ENCODE measurements at places on chromosomes 3 and 15.

- DNase-seq = no peak
Measured at GRCh38 chr15:49627407-49627877, 6.6 kb downstream of the DTWD1 start.

DNA sequence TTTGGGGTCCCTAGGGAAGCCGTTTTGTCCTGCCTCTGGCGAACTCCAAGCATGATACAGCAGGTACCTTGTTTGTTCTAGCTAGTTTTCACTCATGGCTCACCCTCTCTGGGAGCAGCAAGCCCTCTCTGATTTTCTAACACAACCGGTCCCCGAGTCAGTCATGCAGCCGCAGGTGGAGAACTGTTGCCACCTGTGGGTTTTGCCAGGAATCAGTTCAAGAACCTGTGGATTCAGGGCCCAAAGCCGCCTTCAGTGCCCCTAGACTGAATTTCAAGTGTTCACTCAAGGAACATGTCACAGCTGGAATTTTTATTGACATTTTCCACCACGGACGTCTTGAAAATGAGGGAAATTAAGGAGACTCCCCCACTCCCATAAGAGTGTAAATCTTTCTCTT, 13.3 kb upstream of the LRRK1 start:
- no peak for DNase-seq

- DNase-seq = no peak
Measured at GRCh38 chr3:34782871-34783270, 856.5 kb upstream of the ARPP21 start.

DNA sequence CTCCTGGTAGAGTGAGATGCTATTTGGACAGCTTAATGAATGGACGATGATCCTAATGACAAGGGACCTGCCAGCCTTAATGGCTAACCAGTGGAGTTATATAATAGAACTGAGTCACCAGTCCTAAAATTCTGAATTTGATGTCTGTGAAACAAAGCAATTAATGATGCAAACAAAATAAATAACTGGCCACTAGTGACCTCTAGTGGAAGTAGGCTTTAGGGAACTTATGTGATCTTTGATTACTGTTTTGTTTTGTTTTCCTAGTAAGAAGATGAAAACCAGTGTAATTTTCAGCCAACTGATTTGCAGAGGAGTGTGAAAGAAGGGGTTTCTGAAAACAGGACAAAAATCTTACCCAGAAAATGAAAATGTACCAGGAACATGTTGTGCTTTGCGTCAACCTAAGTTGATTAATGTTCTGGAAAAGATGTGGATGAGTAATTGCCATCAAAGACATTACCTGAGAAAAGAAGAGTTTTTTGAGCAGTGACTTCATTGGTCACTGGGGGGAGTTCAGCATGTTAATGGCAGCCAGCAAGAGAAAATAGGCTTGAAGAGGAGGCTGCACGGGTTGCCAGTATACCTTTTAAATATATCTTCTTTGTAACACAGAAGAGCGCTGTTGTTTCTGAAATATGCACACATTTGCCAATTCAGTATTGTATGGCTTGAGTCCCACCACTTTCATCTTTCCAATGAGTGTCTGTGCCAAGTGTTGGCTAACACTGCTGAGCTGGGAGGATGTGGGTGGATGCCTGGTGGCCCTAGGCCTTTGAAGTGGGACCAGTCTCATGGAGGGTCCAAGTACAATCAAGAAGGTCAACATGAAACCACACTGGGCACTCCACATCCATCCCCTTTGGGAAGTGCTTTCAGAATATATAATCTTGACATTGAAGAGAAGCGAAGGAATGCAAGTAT, 9.3 kb downstream of the VEPH1 start:
- no peak for DNase-seq

DNA sequence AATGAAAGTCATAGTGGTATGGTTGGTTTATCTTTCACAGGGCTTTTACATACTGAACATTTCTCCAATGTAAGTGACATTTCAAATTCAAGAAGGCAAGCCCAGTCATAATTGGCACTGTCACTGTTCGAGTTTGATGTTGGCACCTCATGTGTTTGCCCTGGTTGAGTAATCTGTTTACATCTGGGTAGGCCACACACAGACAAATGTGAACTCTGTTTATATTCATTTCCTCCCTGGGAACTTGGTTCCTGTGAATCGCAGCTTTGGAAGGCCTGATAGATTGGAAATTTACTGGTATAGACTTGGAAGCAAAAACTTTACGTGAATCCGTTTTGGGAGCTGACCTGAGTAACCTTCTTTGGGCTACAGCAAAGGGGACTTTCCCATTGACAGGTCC, 395.2 kb upstream of the AZI2 start:
- no peak for DNase-seq

- no peak for DNase-seq
Measured at GRCh38 chr15:31069360-31070000, 32.0 kb downstream of the TRPM1 start.

- no peak for DNase-seq
Measured at GRCh38 chr3:115578331-115578730, 45.0 kb upstream of the GAP43 start.

- DNase-seq = no peak
Measured at GRCh38 chr3:61450866-61451265, 110.5 kb upstream of the PTPRG start.

GRCh38 chr3:193680220-193680619, 87.2 kb downstream of the OPA1 start:
- no peak for DNase-seq

- no peak for DNase-seq
Measured at GRCh38 chr15:36152936-36153335, 426.5 kb upstream of the CDIN1 start.

GRCh38 chr3:123392368-123392767, 56.5 kb downstream of the ADCY5 start:
- no peak for DNase-seq

DNA sequence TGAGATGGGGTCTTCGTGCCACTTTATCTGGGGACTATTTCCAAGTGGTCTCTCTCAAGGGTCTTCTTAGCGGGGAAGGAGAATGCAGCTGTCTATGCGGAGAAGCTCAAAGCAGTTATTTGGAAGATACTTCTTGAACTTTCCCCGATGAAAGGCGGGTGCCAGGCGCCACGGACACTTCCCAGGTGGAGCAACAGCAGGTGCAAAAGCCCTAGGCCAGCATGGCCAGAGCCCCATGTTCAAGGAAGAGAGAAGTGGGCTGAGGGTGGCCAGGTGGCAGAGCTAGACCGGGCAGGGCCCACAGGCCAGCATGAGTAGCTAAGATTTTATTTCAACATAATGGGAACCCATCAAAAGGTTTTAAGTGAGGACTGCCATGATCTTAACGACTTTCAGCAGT, 232.8 kb downstream of the PDZRN3 start:
- no peak for DNase-seq

- no peak for DNase-seq
Measured at GRCh38 chr15:64127521-64128270, 23.8 kb upstream of the SNX22 start.

DNA sequence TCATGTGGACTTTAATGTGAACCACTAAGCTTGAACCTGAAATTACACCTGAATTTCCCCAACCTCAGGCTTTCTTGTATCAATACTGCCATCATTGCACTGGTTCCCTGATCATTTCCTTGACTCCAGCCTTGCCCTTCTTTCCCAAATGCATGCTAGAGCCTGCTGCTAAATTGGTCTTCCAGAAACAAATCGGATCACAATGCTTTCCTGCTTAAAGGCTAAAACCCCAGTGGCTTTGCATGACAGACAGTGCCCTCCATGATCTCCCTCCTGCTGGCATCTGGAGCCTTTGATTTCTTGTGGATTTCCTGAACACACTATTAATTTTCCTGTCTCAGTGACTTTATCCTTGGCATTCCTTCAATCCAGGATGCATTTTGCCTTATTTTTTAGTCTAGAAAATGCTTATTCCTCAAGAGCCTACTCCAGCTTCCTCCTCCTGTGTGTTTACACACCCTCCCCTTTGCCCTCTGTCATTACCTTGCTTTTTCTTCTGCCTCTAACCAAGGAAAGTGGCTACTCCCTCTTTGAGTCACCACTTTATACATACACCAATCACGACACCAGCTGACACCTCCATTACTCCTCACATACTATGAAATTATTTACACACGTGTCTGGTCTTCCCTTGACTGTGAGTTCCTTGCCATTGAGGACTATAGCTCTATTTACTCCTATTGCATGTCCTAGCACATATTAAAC, 214.6 kb downstream of the KCNAB1 start:
- no peak for DNase-seq

- DNase-seq = no peak
Measured at GRCh38 chr15:92146511-92147150, 247.1 kb upstream of the ST8SIA2 start.

- no peak for DNase-seq
Measured at GRCh38 chr15:74735305-74735704, 10.0 kb upstream of the CYP1A1 start.

DNA sequence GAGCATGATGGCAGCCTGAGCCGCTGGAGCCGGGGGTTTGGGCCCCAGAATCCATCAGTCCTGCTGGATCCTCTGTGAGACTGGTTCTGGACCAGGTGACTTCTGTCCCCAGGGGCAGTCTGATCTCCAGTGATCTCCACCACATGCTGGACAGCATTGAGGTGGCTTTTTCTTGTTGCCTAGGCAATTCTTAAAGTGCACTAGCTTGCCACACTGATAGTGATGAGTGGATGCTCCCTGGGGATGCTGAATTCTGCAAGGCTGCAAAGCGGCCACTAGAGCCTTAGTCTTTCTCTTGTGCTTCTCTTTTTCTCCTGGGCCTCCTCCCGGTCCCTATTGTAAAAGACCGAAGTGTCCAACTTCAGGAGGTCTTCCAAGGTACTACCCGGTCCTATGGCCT, 70.4 kb upstream of the ATP11B start:
- DNase-seq = no peak

- DNase-seq = no peak
Measured at GRCh38 chr3:138081371-138082084, 33.9 kb downstream of the DZIP1L start.

- no peak for DNase-seq
Measured at GRCh38 chr3:177968891-177969290, 567.3 kb upstream of the KCNMB2 start.

- no peak for DNase-seq
Measured at GRCh38 chr3:60146121-60146520, 1096.3 kb upstream of the CFAP20DC start.

DNA sequence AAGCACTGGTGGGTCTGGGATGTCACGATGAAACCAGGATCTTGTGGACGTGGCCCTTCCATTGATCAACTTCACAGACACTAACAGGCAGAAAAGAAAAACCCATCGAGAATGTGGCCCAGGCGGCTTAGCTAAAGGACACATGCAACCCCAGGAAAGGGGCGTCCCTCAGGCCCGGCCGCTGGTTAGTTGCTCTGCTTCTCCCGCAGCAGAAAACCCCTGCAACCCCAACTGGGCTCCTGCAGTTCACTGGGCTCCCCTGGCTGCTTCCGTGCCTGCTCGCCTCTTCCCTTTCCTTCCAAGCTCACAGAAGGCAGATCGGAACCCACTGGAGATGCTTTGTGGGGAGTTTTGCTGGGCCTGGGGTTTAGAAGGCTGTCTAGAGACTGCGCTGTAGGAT, 1.1 kb downstream of the GASK1A start:
- no peak for DNase-seq

- DNase-seq = no peak
Measured at GRCh38 chr15:89397653-89398023, 63.0 kb upstream of the POLG start.

DNA sequence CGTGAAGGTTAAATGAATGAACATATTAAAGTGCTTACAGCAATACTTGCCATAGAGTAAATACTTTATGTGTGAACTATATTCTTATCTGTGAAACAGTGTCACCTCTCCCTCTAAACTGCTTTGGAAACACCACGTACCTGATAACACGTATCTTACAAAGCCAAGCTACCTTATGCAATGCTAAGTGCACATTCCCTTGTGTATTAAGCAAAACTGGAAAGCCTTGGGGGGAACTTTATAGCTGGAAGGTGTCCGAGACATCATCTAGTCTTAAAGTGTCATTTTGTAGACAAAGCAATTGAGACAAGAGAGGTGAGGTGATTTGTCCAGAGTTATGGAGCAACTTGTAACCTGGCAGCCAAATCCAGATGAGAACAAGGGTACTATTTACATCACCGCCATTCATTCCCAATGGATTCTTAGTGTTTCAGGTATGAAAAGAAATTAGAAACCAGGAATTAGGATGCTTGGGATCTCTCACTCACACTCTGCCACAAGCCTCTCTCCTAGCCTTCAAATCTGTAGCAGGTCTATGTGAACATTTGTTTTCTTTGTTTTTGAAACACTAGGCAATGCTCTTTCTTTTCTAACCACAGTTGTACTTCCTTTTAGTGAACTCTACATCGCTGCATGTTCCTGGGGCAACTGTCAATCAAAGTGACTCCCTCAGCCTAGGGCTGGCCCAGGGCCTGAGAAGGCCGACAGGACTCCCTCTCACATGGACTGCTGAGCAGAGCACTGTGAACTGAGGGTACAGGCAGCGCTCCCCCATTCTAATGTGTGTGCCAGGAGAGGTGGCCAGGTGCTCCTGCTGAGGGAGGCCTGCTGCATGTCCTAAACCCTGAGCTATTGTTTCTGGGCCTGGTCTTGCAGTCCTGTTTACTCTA, 13.9 kb upstream of the MGLL start:
- DNase-seq = no peak

DNA sequence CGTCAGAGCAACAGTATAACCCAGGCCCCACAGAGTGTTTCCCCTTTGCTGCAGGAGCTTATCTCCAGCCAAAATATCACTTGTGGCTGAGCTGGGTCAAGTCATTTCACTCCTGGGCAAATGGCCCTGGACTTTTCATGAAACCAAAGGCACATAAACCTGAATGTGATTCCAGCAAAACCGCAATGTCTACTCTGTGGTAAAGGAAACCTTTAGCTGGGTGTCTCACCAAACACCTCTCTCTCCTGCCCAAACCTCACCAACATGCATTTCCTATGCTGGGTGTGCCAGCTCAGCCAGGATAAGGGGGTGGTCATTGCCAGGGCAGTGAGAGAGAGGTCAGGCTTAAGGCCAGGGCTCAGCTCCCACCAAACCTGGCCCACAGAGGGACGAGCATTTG, 67.4 kb downstream of the GTPBP8 start:
- DNase-seq = no peak

DNA sequence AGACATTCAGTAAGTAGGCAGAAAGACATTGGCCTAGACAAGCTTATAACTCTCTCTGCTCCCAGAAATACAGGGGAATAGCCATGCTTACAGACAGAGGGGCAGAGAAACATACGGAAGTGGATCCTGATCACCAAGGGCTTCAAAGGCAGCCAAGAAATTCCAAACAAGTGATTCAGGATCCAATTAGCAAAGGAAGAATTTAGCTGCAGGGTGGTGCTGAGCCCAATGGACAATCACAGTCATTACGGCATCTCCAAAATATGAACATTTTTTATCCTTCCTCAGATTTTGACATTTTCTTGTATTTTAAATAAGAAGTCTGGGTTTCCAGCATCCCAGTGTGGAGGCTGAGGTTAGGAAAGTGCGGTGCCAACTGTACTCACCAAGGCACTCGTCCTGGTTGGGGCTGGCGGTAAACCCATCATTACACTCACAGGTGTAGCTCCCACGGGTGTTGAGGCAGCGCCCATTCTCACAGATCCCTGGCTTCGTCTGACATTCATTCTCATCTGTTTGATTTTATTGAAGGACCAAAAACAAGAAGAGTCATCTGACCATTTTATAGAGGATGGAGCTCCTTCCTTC, 96.8 kb downstream of the DUT start:
- no peak for DNase-seq

GRCh38 chr3:168596175-168596823, 500.6 kb upstream of the GOLIM4 start:
- no peak for DNase-seq

All from activated CD4-positive, alpha-beta T cell treated with anti-CD3 and anti-CD28 coated beads, Interleukin-2, amount 50 U/mL, for 24 hours (primary cell).